ENCODE measurements at places on chromosomes 1 and 21.
A peak's percentile ranks its signal among the peaks of the same experiment; 100 is the strongest.

DNA sequence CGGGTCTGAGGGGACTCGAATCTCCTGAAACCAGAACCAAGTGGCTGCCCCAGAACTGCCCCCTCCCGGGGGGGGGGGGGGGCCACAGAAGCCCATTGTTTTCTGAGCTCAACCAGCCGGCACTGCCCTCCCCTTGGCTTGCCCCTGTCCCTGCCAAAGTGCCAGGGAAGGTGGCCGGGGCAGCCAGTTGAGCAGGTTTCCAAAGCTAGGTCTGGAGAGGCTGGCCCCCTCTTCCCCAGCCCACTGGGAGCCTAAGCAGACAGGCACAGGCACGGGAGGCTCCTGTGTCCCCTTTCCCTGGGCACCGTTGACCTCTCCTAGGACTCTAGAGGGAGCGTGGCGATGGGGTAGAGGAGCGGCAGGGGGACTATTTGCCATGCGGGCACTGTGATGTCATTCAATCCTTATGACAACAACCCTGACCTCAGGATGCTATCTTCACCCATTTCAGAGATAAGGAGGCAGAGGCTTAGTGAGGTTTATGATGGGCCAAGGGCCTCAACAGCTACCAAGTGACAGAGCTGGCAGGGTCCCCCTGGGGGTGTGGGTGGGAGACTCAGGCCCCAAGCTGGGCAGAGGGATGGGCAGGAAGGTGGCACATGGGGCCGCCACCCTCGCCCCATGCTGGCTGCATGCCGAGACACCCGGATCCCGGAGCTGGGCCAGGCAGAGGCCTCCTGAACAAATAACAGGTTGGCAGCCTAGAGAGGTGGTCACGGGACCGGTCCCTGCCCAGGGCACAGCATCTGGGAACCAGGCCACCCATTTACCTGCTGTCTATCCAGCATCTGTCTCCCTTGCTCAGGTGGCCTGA is 35.0 kb downstream of the RAP1GAP start:
- no peak for DNase-seq

- DNase-seq: no peak
These were observed 16.0 kb downstream of the SH3BGR start for GRCh38 chr21:39467746-39468145.

DNA sequence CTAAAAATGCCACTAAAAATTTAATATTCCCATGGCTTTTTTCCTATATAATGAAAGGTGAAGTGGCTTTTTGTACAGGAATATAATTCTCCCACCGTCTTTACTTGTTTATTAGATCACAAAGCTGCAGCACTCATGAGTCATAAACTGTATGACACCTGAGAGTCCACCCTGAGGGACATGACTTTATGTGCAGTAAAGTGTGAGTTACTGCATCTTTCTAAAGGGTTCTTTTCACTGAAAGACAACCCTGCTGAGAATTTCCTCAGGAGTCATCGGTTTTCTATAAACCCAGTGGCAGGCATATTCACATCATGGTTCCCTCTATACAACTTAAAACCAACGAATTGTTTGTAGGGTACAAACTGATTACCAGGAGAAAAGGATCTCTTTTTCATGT is 77.4 kb downstream of the APP start:
- DNase-seq: peak; percentile 14

GRCh38 chr1:179166663-179167417 is 62.6 kb downstream of the ABL2 start:
- DNase-seq: no peak

- DNase-seq: peak; percentile 38
These were observed 383.2 kb downstream of the DISC1 start for GRCh38 chr1:232009741-232010140.

GRCh38 chr1:219797009-219797408 is 131.3 kb downstream of the SLC30A10 start:
- DNase-seq: no peak

GRCh38 chr1:238409191-238409850 is 518.6 kb upstream of the ZP4 start:
- DNase-seq: peak; percentile 79

DNA sequence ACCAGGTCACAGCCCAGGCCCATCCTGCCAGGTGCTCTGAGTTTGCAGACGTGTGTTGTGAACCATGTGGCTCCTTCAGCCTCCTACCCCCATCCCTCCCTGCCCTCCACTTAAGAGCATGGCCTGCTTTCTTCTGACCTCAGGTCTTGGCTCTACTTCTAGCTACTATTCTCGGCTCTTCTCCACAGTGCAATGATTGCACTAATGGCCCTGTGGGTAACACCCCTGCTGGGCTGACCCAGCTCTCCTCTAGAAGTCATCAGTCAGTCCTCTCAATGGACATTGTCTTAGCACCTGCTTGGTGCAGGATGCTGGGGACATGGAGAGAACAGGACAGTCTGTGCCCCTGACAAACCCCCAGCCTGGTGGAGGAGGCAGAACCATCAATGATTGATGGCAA is 22.2 kb upstream of the IFFO2 start:
- no peak for DNase-seq

- no peak for DNase-seq
These were observed 4.8 kb upstream of the ACTL8 start for GRCh38 chr1:17750333-17750732.

Measured in suppressor macrophage treated with lipopolysaccharide for 1 hour (primary cell).